HCT116 (cell line): ENCODE measurements at places on chromosomes 1 and 21.

DNA sequence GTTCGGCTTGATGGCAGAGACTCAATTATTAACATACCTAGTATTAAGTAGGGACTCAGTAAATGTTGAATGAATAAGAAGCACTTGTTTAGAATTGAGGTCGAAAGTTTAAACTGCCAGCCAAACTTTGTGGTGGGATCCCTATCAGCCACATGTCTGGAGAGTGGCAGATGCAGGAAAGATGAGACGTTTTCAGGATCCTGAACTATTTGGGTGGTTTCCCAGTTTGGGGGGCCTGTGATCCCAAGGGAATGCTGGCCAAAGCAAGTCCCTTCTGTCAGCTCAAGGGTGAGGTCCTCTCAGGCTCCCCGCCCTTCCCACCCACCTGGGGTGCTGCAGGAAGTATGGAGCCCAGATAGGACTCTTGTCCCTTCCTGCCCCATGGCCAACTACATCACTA lies 38.6 kb downstream of the KCNC4 start:
- H3K4me1 ChIP-seq, result no peaks in the 10 kb centered on the region
- H3K4me3 ChIP-seq, result no peak overlapping the region
- no peaks in the 10 kb centered on the region for H3K36me3 ChIP-seq
- DNase-seq, result no peak

- H3K4me1 ChIP-seq, result no peaks in the 10 kb centered on the region
- H3K27me3 ChIP-seq, result no peaks in the 10 kb centered on the region
- DNase-seq, result no peak
- no peak overlapping the region for H3K4me3 ChIP-seq
- no peaks in the 10 kb centered on the region for H3K36me3 ChIP-seq
Observed at GRCh38 chr1:48790397-48790796, 13.7 kb upstream of the BEND5 start.

DNA sequence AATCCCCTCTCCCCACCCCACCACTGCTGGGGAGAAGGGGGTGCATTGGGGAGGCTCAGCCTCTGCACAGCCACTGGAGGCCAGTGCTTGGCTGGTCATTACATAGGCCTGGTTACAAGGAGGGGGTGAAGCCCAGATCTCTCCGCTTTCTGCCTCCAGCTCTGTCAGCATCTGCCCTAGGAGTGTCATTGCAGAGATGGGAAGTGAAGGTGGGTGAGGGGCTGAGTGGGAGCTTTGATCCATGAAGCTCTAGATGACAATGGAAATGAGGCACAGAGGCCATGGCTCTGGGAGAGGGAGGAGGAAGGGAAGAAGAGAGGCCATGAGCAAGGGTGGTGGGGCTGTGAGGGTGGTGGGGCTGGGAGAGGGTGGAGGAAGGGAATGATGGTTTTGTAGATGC lies 411.6 kb downstream of the MATN1 start:
- no peaks in the 10 kb centered on the region; the same call in 1 of the 2 replicates for H3K36me3 ChIP-seq
- H3K4me1 ChIP-seq, result no peaks in the 10 kb centered on the region
- no peak overlapping the region for H3K27ac ChIP-seq
- H3K27me3 ChIP-seq, result peaks cover 51% of the 10 kb centered on the region

DNA sequence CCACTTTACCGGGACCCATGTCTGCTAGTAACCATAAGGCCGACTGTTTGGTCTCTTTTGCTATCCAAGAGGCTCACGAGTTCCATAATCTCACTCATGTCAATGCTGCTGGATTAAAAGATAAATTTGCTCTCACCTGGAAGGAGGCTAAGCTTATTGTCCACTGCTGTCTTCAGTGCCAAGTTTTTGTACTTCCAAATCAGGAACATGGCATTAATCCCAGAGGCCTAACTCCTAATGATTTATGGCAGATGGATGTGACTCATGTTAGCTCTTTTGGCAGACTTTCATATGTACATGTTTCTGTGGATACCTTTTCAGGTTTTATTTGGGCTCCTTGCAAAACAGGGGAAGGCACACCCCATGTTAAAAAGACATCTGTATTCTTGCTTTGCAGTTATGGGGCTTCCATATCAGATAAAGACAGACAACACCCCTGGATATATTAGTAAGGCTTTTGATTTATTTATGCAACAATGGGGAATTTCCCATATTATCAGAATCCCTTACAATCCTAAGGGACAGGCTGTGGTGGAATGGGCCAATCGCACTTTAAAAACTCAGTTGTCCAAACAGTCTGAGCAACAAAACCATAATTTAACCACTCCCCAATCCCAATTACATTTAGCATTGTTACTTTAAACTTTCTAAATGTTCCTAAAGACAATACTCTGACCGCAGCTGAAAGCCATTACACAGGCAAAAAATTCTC lies 162.7 kb downstream of the IER5 start:
- no peak overlapping the region for H3K27ac ChIP-seq
- no peaks in the 10 kb centered on the region for H3K36me3 ChIP-seq
- H3K4me1 ChIP-seq, result peaks cover 17% of the 10 kb centered on the region
- H3K4me3 ChIP-seq, result no peak overlapping the region
- peak; percentile 67 for DNase-seq

- DNase-seq, result peak; percentile 88
- no peaks in the 10 kb centered on the region for H3K27me3 ChIP-seq
- peaks cover 16% of the 10 kb centered on the region for H3K4me1 ChIP-seq
- H3K27ac ChIP-seq, result peak overlapping the region; percentile 10; the same call in 1 of the 2 replicates
- 0 out of 2 replicates have a peak overlapping the region, but pooled peaks have one; percentile 2 for H3K4me3 ChIP-seq
Observed at GRCh38 chr1:98086796-98087441, 166.1 kb upstream of the DPYD start.

GRCh38 chr1:231279683-231280082 lies 38.7 kb downstream of the GNPAT start:
- H3K4me3 ChIP-seq, result no peak overlapping the region
- peaks cover 9% of the 10 kb centered on the region for H3K4me1 ChIP-seq
- DNase-seq, result no peak
- no peaks in the 10 kb centered on the region for H3K27me3 ChIP-seq
- H3K27ac ChIP-seq, result no peak overlapping the region

DNA sequence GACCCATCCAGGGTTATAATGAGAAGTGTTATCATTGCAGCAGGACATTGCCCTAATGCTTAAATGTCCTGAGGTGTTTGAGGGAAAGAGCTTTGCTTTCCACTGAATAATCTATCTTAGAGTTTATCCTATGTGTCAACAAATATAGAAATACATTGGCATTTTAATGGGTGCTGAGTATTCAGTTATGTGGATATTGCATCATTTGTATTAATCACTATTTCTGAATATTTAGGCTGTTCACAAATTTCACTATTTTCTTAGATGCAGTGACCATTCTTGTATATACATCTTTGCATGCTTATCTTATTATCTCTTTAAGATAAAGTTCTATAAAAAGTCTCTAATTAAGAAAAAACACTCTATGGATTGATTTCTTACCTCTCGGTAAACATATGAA lies 18.2 kb downstream of the TRIM67 start:
- H3K27ac ChIP-seq, result no peak overlapping the region
- no peak for DNase-seq
- H3K27me3 ChIP-seq, result peaks cover 20% of the 10 kb centered on the region
